CD4-positive, alpha-beta T cell treated with Interleukin-6 for 4 hours (primary cell): ENCODE measurements at places on chromosomes 4 and X.

- no peak for DNase-seq
These were observed 5.5 kb upstream of the SMIM20 start for GRCh38 chr4:25908491-25908901.

- no peak for DNase-seq
These were observed 1.0 kb downstream of the LAMP2 start for GRCh38 chrX:120468071-120468470.

- no peak for DNase-seq
These were observed 200.3 kb downstream of the ANTXR2 start for GRCh38 chr4:79872738-79873137.

DNA sequence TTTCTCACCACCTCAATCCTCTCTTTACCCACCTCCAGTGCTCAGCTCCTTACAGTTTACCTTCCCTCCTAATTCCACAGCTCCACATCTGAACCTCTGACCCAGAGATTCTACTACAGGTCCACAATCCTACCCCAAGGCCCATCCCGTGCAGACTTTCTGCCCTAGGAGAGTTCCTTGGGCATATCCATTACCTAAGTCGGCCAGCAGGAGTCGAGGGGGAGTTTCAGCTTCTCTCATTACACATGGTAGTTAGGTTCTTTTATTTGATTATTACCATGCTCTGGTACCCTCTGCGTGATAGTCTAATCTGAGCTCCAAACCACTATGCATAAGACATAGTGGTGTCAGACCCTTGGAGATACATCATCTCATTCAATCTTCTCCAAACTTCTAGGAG, 117.9 kb downstream of the SH3RF1 start:
- DNase-seq, result no peak

GRCh38 chr4:98700656-98701055, 42.2 kb upstream of the TSPAN5 start:
- no peak for DNase-seq

DNA sequence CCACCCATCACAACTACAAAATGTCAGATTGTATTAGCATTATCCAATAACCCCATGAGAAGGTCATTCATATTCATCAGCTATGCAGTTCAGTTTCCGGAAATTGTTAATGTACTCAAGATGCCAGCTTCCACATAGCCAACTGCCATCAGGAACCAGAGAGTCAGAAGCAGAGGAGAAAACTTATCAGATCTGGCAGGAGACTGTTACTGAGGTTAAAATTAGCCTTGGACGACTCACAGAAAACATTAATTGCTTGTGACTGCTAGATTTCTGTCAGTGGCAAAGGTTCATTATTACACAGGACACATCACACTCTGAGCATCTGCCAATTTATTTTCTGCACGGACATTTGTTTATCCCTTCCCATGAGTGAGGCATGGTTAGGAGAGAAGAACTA, 352.8 kb downstream of the DHRSX start:
- no peak for DNase-seq

- peak; percentile 1 for DNase-seq
These were observed at the start of gene RPS6KA6 for GRCh38 chrX:84187533-84188319. Gene RPS6KA6, minus strand, starts transcription at chrX:84188199. Its CDS starts 300 bp downstream, at chrX:84187899.
